ENCODE measurements at places on chromosomes 6 and 20. TPM values are rescaled to one million over a fixed set of nuclear protein-coding genes. Genes with fewer than 3 reads are reported as not detected.
A peak's percentile ranks its signal among the peaks of the same experiment; 100 is the strongest.

GRCh38 chr6:25537349-25538018 lies 114.5 kb upstream of the SCGN start:
- H3K36me3 ChIP-seq = no peaks in the 10 kb centered on the region
- no peak overlapping the region for H3K27ac ChIP-seq
- DNase-seq = no peak
- H3K4me3 ChIP-seq = no peak overlapping the region
- no peaks in the 10 kb centered on the region for H3K27me3 ChIP-seq

DNA sequence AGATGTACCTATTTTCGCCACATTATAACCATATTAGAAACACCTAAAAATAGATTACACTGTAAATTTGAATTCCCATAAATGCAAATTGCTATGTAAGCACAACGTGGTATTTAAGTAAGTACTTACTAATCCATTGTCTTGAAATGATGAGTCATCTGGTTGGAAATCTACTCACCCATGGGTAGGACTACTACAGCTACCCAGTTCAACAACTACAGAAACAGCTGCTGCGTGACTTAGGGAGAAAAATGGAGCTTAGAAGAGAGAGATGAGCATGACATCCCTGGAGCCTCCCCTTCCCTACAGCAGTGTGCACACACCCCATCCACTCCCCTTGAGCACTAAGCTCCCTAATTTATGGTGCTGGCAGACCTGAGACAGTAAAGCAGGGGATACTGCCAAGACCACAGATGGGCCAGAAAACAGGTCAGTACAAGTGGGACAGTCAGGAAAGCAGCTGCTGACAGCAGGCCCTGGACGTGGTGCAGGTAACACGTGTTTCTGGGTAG lies 26.9 kb downstream of the RRAGD start:
- DNase-seq = peak; percentile 18
- H3K27me3 ChIP-seq = peaks cover 2% of the 10 kb centered on the region
- H3K4me3 ChIP-seq = no peak overlapping the region
- H3K36me3 ChIP-seq = no peaks in the 10 kb centered on the region
- no peaks in the 10 kb centered on the region for H3K4me1 ChIP-seq
- no peak overlapping the region for H3K27ac ChIP-seq

- H3K36me3 ChIP-seq = peaks cover 8% of the 10 kb centered on the region
- H3K4me3 ChIP-seq = peak overlapping the region; percentile 43
- peaks cover 25% of the 10 kb centered on the region for H3K4me1 ChIP-seq
- H3K27ac ChIP-seq = peak overlapping the region; percentile 72
- H3K27me3 ChIP-seq = no peaks in the 10 kb centered on the region
These were observed 1.1 kb upstream of the MRGBP start for GRCh38 chr20:62795023-62795761.

- no peak for DNase-seq
- no peaks in the 10 kb centered on the region for H3K36me3 ChIP-seq
- no peak overlapping the region for H3K27ac ChIP-seq
- peaks cover 3% of the 10 kb centered on the region for H3K4me1 ChIP-seq
These were observed 128.8 kb downstream of the FOXO3 start for GRCh38 chr6:108689272-108690161.

DNA sequence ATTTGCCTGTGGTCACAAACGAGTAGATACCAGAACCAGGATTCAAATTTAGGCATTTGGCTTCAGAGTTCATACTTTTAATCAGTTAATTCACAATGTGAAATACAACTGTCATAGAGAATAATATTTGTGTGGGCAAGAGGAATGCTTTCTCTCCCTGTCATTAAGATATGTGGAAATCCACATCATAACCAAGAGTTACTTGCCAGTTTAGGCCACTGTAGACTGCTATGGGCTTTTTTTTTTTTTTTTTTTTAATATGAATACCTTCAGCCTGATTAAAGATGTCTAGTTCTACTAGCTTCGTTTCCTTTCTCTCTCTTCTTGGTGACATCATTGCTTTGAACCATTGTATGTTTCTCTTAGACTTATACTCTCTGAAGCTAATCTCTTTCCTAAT lies 244.9 kb downstream of the ZFAND3 start:
- H3K4me3 ChIP-seq = no peak overlapping the region
- no peaks in the 10 kb centered on the region for H3K27me3 ChIP-seq
- H3K27ac ChIP-seq = no peak overlapping the region
- H3K36me3 ChIP-seq = peaks cover 7% of the 10 kb centered on the region

DNA sequence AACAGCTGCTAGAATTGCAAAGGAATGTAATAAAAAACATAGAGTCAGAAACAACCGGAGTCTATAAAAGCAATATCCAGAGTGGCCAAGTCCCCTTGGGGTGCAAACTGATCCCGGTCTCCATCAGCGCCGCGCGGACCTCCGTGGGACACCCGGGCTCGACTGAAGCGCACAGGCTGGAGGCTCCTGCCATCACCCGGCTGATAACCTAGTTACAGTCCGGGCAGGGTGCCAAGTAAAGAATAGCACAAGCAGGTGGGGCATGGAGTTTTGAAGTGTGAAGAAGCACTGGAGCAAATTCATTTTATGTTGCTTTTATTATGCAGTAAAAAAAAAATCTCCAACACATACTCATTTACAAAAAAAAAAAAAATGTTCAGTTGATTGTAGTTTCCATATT lies 205.1 kb upstream of the GMDS start:
- H3K27ac ChIP-seq = no peak overlapping the region
- peaks cover 2% of the 10 kb centered on the region for H3K27me3 ChIP-seq
- H3K4me1 ChIP-seq = peaks cover 4% of the 10 kb centered on the region
- no peak for DNase-seq
- H3K4me3 ChIP-seq = no peak overlapping the region

CLVS2 gene
- not detected for total RNA-seq

DNA sequence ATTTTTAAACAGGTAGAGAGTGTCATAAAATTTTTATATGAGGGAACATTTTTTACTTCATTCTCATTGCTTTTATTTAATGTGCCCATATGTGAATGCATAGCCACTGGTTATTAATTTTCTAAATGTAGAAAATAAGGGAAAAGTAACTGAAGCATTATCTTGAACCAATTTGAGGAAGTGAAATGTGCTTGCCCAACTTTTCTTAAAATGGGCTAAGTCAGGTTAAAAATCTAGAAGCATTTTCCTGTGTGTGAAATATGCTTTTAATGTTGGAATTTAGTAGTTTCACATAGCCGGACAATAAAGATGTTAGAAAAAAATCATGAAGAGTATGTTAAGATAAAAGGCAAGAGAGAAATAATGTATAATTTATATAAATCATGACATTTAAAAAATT lies 3.8 kb downstream of the SEC23B start:
- H3K36me3 ChIP-seq = peaks cover 13% of the 10 kb centered on the region
- peaks cover 9% of the 10 kb centered on the region for H3K4me1 ChIP-seq
- no peak for DNase-seq
- no peak overlapping the region for H3K27ac ChIP-seq
- H3K27me3 ChIP-seq = no peaks in the 10 kb centered on the region
- no peak overlapping the region for H3K4me3 ChIP-seq

GRCh38 chr6:166143011-166143410 lies 24.6 kb downstream of the TBXT start:
- H3K27ac ChIP-seq = no peak overlapping the region
- no peak overlapping the region for H3K4me3 ChIP-seq
- no peaks in the 10 kb centered on the region for H3K27me3 ChIP-seq
- H3K36me3 ChIP-seq = no peaks in the 10 kb centered on the region
- no peaks in the 10 kb centered on the region for H3K4me1 ChIP-seq
- no peak for DNase-seq

DNA sequence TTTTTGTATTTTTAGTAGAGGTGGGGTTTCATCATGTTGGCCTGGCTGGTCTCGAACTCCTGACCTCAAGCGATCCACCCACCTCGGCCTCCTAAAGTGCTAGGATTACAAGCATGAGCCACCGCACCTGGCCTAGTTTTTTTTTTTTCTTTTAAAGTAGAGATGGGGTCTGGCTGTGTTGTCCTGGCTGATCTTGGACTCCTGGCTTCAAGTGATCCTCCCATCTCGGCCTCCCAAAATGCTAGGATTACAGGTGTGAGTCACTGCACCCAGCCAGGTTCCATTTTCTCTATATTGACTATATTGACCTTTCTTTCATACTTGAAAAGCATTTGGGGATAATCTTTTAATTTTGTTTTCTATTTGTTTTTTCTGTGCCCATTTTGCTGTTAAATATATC lies 13.3 kb downstream of the PANK2 start:
- no peak overlapping the region for H3K4me3 ChIP-seq
- H3K27me3 ChIP-seq = no peaks in the 10 kb centered on the region
- H3K27ac ChIP-seq = no peak overlapping the region
- no peak for DNase-seq

SEL1L2 gene
- total RNA-seq = not detected

DNAAF9 gene
- total RNA-seq = 16.7 TPM

DNA sequence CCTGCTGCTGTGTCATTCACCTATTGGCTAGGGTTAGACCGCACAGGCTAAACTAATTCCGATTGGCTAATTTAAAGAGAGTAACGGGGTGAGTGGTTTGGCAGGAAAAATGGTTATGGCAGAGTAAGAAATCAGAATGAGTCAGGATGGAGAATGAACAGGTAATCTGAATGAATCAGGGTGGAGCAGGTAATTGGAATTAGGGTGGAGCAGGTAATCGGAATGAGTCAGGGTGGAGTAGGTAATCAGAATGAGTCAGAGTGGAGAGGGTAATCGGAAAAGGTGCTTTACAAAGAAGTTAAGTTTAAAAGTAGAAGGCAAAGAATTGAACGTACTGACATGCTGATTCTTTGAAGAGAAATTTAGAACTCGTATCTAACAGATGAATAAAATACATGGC lies 11.7 kb downstream of the SLC35A1 start:
- no peaks in the 10 kb centered on the region for H3K36me3 ChIP-seq
- H3K27me3 ChIP-seq = no peaks in the 10 kb centered on the region
- H3K27ac ChIP-seq = no peak overlapping the region
- H3K4me1 ChIP-seq = peaks cover 14% of the 10 kb centered on the region

GRM1 gene
- total RNA-seq = not detected

- peak; percentile 80 for DNase-seq
- no peaks in the 10 kb centered on the region for H3K27me3 ChIP-seq
- H3K4me1 ChIP-seq = no peaks in the 10 kb centered on the region
- no peak overlapping the region for H3K27ac ChIP-seq
- H3K36me3 ChIP-seq = no peaks in the 10 kb centered on the region
These were observed 322.2 kb downstream of the PLCB1 start for GRCh38 chr20:8454137-8454712.

DNA sequence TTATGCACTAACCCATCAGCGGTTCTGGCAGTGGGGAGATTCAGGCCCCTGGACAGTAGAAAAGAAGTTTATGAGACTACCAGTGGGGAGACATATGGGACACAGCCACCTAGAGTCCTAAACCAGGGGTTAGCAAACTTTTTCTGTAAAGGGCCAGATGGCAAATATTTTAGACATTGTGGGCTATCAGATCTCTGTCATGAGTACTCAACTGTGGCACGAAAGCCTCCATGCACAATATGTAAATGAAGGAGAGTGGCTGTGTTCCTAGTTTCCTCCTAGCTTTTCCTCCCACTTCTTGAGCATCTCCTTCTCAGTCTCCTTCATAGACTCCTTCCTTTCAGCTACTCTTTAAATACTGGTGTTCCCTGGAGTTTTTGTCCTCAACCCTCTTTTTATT lies 3.3 kb upstream of the HLA-DMA start:
- H3K36me3 ChIP-seq = no peaks in the 10 kb centered on the region
- no peaks in the 10 kb centered on the region for H3K4me1 ChIP-seq
- no peak for DNase-seq
- no peaks in the 10 kb centered on the region for H3K27me3 ChIP-seq
- H3K4me3 ChIP-seq = no peak overlapping the region
- H3K27ac ChIP-seq = no peak overlapping the region

TDRD6 gene
- total RNA-seq = 0.05 TPM

GRCh38 chr20:47847884-47848485 lies 62.7 kb upstream of the SULF2 start:
- no peak overlapping the region for H3K4me3 ChIP-seq
- no peak for DNase-seq
- H3K36me3 ChIP-seq = no peaks in the 10 kb centered on the region
- H3K27ac ChIP-seq = no peak overlapping the region
- H3K27me3 ChIP-seq = no peaks in the 10 kb centered on the region

Measured in endothelial cell of umbilical vein (primary cell).